ENCODE measurements at places on chromosomes 1 and 21.

DNA sequence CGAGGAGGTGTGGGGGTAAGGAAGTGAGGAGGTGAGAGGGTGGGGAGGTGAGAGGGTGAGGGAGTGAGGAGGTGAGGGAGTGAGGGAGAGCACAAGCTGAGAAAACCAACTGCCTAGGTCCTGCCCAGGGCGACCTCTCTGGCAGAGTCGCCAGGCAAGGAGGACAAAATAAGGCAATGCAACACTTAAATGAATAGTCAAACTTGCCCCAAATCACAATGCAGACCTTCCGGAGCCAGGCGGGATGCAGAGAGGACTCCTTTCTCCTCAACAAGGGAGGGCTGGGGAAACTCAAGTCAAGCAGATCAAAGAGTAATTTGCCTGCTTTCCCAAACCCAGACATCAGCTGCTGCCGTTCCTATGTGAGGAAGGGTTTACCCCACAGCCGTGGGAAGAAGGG lies 86.0 kb downstream of the CCDC185 start:
- DNase-seq, result peak; percentile 2

GRCh38 chr1:202632241-202632640 lies 78.0 kb downstream of the SYT2 start:
- DNase-seq, result peak; percentile 4

GRCh38 chr1:152806576-152806975 lies at the start of gene LCE1C:
TSS of gene LCE1C (minus strand) at chr1:152806651. CDS start at chr1:152805478, 1,173 bp downstream.
- DNase-seq, result no peak

DNA sequence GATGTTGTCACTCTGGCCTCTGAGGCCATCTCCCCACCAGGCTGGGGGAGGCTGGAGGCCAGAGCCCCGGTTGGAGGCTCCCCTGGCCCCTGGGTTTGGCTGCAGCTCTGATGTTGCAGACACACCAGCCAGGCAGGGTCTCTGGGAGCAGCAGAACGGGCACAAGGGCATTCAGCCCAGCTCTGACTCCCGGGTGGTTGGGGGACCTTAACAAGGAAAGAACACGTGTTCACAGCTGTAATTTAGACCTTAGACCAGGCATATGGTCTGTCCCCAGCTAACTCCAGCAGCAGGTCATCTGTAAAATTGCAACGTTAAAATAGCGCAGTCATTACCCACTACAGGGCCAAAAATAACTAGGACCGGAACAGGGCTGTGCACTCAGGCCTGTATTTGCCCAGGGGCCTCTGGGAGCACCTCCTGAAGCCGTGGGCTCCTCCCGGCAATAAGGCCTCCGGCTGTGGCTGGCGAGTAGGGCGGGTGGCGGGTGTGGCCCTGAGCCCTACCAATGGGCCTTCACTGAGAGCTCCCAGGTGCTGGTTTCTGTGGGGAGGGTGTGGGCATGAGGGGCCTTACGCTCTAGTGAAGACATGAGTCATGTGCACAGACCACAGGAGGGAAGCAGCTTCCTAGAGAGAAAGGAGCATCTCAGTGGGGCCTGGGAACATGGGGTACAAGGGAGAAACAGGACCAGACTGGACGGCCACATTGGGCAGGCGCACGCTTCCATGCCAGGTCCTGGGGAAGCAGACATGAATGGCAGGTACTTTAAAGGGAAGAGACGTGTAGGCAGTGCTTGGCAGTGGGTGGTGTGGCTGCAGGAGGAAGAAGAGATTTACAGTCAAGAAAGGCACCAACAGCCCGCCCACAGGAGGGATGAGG lies 6.1 kb downstream of the LDLRAP1 start:
- peak; percentile 50 for DNase-seq

DNA sequence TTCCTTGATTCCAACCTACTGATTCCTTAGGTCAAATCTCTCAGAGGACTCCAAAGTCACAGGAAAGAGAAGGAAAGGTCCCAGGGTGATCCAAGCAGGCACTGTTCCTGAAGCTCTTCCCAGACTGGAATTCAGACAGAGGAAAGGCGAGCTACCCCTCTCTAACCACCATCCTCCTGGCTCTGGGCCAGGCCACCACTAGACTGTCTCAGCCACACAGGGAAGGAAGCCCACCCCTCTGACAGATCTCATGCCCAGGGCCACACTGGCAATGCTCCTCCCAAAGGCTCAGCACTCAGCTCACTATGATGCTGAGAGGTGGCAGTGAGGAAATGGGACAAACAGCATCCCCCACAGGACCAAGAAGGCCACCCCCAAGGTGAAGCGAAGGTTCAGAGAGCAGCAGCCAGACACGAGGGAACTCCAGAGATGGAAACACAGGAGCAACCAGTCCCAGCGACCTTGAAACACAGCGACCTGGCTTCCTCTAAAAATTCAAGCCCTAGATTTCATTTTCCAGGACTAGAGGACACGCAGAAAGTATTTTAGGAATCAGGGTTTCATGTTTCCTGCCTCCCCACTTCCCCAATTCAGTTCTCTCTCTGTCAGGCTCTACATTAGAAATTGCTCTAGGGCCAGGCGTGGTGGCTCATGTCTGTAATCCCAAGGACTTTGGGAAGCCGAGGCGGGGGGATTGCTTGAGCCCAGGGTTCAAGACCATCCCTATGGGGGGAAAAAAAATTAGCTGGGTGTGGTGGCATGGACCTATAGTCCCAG lies 18.8 kb downstream of the PIK3C2B start:
- DNase-seq, result no peak

DNA sequence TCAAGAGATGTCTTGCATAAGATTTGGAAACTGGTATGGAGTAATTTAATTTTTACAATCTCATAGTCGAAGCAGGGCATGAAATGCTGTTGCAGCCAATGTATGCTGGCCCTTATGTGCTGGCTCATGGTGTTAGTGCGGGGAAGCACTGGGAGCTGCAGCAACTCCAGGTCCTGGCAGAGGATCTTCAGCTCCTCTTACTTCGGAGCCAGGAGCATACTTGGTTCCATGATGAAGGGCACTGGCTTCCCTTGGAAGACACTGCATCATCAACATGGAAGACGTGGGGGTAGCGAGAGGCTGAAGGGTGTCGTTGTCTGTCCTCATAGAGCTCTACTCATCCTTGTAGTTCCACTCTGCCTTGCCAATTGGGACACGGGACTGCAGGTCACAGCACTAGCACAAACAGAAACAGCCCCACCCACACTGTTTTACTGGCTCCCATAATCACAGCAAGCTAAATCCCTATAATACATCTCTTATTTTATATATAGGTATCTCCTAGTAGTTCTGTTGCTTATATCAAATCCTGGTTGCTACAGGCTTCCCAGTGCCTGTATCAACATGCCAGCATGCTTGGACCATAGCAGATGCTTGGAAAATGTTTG lies 22.4 kb downstream of the PLA2G2D start:
- no peak for DNase-seq

GRCh38 chr21:24628046-24628445 lies 979.2 kb downstream of the MRPL39 start:
- no peak for DNase-seq

DNA sequence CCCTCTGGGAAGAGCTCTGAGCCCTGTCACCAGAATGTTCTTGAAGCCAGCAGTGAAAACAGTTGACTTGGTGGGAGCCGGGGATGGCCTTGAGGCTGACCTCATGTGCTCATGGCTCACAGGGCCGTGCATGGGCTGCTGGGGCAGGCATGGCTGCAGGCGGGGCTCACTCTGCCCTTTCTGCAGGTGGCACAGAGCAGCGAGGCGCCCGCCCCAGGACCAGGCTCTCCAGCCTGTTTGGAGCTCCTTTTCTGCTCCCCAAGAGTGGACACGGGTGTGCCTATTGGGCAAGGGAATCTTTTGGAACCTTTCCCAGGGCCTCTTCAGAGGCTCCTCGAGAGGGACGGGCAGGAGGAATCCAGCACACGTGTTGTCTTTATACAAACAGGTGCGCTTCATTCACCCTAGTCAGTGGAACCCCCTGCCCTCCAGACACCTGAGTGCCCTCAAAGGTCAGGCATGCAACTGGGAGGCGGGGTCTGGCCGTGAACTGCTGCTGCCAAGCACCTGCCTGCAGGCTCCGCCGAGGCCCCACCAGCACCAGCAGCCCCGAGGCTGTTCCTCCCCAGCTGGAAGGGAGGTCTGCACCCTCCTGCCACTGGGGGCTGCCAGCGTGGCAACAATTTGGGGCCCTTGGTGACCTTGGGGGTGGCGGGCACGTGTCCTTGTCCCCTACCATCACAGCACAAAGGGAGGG lies 2.6 kb upstream of the TTC34 start:
- DNase-seq, result peak; percentile 12

DNA sequence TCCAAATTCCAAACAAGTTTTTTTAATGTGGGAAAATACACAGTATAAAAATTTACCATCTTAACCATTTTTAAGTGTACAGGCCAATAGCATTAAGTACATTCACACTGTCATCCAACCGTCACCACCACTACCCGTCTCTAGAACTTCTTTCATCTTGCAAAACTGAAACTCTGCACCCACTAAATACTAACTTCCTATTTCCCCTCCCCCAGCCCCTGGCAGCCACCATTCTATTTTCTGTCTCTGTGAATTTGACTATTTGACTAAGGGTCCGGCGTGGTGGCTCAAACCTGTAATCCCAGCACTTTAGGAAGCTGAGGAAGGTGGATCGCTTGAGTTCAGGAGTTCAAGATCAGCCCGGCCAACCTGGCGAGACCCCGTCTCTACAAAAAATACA lies 36.1 kb downstream of the CLSTN1 start:
- no peak for DNase-seq

GRCh38 chr21:41824466-41825207 lies 54.5 kb downstream of the PRDM15 start:
- peak; percentile 15 for DNase-seq

- DNase-seq, result no peak
Measured at GRCh38 chr1:90763930-90764329, 46.8 kb upstream of the BARHL2 start.

DNA sequence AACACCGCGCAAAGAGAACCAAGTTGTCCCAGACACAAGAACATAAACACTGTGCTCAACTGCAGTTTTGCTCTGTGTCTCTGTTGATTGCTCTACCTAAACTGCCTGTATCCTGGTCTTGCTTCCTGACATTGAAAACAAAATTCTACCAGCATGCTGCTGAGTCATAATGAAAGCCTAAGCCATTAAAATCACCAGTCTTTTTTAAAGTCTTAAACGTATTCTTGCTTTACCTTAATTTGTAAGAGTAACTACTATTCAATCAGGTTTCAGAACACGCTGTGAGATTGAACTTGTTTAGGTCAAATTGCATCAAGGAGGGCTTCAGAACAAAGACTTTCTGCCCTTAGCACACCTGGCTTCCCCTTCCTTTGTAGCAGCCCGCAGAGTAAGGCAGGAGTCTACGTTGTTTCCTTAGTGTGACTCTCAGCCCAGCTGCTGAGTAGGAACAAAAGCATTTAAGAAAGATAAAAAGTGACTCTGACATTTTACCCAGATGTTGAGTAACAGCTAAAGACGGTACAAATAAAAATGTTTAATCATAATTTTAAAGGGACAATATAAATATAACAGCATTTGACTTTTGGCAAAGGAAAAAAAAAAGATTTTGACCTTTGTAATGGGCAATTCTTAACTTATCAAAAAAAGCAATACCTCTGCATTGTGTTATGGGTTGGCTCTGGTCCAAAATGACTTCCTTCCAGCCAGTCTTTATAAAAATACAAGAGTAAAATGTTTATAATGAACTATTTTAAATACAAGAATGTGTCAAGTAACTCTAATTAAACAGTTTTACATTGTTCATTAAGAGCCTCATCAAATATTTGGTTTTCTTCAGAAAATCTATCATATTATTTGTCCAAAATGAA lies 186.9 kb upstream of the ADGRL4 start:
- no peak for DNase-seq

DNA sequence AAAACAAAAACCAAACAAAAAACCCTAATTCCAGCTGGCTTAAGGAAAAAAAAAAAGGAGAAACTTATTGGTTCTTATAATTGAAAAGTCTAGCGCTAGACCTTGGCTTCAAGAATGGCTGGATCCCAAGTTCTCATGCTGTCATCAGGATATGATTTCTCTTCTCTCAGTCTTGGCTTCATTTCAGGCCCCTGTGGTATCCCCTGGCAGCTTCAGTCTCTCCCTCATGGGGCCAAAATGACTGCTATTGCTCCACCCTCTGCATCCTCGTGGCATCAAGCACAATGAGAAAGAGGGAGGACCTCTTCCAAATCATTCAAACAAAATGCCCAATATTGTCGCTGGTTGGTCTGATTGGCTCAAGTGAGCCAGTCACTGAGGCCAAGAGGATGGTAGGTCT lies 80.7 kb downstream of the GIPC2 start:
- DNase-seq, result no peak

DNA sequence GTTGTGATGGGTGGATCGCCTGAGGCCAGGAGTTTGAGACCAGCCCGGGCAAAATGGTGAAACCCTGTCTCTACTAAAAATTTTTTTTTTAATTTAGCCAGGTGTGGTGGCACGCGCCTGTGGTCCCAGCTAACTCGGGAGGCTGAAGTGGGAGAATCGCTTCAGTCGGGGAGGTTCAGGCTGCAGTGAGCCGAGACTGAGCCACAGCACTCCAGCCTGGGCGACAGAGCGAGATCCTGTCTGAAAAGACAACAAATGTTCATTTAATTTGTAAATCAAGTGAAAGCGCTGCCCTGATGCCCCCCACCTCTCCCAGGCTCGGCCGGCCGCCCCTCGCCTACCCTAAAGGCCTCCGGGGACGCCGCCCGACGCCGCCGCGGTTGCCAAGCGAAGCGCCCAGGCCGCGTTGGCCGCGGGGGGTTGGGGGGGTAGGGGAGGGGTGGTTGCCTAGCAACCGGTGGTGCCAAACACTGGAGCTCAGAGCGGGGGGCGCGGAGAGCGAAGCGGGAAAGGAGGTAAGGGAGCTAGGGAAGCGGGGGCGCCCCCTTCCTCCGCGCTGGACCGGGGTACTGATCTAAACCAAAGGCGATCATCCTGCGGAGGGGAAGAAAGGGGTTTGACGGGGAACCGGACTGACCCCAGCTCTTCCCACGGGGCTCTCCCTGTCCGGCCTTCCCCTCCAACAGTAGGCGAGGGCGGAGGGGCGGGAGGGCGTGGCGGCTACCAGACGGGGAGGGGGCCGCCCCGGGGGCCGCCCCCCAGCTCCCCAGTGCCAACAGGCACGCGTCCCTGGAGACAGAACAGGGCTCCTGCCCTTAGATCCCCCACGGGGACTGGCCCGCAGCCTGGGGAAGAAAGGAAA lies at the start of gene TEKT2:
TSS of gene TEKT2 (plus strand) at position 460 of the 862 bp plus-strand sequence. CDS start 828 bp downstream, outside the sequence.
- peak; percentile 86 for DNase-seq

- no peak for DNase-seq
Measured at GRCh38 chr1:245232931-245233330, 78.1 kb downstream of the KIF26B start.

DNA sequence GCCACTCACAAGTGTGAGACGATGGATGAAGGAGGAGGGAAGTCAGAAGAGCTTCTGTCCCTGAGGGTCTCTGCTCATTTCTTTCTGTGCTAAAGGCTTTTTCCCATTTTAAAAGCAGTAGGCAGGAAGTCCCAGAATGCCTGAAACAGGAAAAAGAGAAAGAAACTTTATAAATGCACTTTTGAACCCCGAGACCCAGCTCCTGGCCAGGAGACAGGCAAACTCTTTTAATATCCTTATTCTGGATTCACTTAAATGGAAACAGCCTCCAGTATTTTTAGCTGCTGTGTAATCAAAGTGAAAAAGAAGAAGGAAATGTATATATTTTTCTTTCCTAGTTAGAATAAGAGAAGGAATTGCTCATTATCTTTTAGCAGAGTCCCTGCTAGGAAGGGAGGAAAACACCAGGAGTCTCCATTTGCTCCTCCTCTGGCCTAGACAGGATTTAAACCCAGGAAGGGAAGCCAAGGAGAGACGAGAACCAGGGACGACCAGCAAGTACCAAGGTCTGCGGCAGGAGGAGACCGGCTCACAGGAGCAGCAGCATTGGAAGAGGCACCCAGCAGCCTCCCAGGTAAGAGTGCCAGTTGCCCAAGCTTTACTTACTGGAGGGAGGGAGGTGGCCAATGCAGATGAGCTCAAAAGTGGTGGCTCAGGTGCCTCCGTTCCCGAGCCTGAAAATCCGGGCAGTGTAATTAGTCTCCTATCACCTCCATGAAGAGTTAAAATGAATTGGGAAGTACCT lies at the start of gene TNN:
TSS of gene TNN (plus strand) at position 472 of the 745 bp plus-strand sequence. CDS start 9,586 bp downstream, outside the sequence.
- no peak for DNase-seq

GRCh38 chr1:179263121-179263520 lies 30.5 kb upstream of the SOAT1 start:
- DNase-seq, result no peak
